Fibroblast of skin of right quadriceps (primary cell): ENCODE measurements at places on chromosomes 7 and 10.

GRCh38 chr7:148325208-148325607 lies 265.4 kb upstream of the C7orf33 start:
- DNase-seq, result peak; percentile 6

GRCh38 chr7:27113991-27114769 lies 11.7 kb upstream of the HOXA2 start:
- DNase-seq, result no peak

DNA sequence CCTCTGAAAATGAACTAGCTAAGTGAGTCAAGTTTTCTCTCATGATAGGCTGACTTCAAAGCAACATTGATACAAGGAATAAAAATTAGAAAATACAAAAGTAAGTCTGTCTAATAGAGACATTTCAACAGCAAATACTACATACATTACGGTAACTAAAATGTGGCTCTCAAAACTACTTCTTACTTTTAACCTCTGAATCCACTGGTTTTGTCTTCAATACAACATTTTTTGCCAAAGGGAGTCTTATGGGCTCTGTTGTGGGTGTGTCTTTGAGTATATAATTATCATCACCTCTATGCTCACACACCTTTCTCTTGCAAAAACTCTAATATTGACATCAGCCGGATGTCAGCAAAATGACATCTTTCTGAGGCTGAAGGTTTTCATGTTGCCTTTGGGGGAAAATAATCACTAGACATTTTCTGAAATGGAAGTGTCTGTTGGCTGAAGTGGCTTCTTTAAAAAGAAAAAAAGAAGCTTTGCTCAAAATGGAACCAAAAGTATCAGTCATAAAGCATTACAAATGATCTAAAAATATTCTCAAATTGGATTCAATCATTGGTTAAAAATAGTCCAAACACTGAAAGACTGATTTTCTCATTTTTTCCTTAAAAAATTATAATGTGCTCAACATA lies 41.8 kb upstream of the FAM133B start:
- no peak for DNase-seq

DNA sequence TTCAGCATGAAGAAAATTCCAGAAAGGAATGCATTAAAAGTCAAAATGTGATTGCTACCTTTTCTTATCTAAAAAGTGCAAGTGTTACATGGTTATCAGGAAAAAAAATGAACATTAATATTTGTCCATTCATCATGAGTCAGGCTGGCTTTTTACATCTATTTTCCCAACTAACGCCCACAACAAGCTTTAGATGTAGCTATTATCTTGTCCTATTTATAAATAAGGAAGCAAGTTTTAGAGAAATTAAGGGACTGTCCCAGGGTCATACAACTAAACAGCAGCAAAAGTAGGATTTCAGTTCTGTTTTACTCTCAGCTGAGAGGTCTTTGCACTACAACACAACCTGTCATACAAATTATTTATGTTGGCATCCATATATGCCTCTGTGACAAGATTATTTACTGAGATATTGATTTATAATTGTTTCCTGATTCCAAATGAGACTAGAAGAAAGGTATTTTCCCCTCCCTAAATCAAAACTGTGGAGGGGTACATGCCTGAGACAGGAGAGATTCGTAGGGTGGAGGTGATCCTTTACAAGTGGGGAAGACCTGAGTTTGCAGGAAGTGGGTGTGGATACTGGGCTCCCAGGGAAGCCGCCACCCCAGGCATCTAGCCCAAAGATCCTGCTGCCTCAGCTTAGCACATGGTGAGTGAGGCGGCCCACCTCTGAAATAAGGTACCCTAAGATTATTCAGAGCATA lies 57.2 kb upstream of the ARID5B start:
- no peak for DNase-seq

DNA sequence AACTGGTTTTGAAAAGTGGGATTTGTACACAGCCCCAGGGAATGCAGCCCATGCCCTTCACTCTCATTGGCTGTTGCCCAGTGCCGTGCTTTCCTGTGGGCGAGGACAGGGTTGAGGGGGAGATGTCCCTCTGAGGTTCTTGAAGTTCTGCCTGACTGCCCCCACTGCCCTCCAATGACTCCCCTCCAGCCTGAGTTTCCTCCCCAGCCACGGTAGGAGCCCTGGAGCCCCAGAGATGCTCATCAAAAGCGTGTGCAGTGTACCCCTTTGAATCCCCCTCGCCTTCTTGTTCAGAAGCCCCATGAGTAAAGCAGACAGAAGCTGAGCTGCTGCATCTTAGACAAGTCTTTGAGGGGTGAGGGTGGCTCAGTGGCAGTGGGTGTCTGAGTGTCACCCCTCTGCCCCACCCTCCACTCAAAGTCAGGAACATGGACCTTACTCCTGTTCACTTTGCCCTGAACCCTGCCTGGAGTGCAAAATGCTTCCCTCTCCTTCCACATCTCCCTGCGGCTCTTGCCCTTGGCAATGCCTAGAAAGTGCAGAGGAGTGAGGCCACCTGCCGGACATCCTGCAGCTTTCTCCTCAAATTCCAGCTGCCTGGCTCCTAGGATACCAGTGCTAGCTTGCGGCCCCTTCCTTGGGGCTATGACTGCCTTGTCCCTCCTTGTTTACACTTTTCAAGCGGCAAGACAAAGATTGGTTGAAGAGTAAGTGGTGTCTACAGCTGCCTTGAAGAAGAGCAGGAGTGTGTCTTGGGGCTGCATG lies 19.9 kb downstream of the FAM241B start:
- no peak for DNase-seq

DNA sequence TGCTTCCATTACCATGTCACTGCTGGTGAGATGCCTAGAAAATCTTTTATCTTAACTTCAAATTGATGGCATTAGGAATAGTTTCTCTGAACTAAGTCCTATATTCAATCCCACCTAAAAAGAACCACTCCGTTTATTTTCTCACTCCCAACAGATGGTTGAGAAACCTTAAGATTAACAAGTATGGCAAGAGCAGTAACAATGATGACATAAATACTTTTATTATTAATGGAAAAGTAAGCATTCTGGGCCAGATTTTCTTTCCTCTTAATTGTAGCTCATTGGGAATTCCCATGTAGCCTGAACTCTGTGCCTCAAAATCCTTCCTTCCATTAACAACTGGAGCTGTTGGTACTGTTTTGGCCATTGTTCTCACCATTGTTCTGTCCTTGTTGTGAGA lies 21.1 kb upstream of the FAM13C start:
- no peak for DNase-seq

DNA sequence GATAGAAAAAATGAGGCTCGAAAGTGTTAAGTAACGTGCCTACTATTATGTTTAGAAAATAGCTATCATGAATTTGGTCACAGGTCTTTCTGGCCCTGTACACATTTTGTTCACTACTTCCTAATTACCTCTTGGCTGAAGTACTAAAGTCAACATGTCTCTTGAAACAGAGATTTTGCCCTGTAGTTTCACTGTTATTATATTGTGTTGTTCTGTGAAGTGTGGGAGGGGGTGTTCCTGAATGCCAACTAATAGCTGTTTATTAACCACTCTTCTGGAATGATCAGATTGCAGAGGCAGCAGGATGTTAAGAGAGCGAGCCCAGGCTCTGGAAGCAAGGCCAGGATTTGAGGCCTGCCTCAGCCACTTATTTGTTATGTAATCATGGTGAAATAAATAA lies 72.1 kb downstream of the RNF133 start:
- no peak for DNase-seq

GRCh38 chr10:123577921-123578461 lies 88.2 kb upstream of the GPR26 start:
- DNase-seq, result no peak

- DNase-seq, result no peak
Measured at GRCh38 chr7:99126921-99127553, 16.9 kb downstream of the SMURF1 start.

- DNase-seq, result peak; percentile 44
Measured at GRCh38 chr7:80440883-80441282, 71.0 kb downstream of the GNAT3 start.

- DNase-seq, result no peak
Measured at GRCh38 chr10:99526861-99527504, 5.8 kb upstream of the NKX2-3 start.

DNA sequence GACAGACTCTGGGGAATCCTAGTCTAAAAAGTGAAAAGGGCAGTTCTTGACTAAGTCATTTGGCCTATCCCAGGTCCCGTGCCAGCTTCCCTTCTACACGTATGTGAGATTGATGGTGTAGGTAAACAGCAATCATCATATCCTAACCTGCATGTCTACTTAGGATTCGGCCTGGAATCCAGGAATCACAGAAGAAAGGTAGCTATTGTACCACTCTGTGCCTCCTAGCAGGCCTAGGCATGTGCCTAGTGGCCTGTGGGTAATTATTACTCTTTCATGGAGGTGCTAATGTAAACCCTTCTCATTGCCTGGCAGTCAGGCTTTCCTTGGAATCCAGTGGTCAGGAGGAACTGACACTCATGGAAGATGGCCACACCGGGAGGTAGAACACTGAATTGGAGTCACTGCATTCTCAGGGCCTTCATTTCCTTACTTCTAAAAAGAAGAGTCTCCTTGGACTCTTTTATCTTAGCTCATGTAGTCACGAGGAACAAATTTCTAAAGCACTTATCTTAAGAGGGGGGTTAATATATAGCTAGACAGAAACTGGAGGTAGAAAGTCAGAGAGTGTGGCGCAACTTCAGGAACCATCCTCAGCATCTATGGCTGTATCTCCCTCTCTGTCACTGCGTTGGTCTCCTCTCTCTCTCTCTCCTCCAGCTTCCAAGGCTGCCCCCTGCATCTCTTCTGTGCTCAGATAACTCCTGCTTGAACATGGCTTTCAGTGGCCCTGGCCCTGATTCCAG lies 122.5 kb downstream of the C1GALT1 start:
- no peak for DNase-seq

DNA sequence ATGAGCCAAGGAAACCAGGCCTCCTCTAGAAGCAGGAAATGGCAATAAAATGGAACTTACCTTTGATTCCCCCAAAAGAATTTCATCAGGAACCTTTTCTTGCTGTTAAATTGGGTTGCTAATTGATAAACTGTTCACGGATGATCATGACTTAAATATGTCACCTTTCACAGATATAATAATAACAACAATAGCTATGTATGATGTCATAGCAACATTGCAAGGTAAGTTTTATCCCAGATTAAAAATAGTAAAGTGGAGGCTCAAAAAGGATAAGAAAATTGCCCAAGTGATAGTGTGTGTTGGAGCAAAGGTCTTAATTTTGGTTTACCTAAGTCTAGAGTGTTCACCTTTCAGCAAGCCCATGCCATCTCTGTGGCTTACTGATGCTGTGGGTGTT lies 357.6 kb upstream of the CELF2 start:
- DNase-seq, result no peak

GRCh38 chr7:131104596-131105293 lies 222.9 kb upstream of the MKLN1 start:
- DNase-seq, result peak; percentile 22

- DNase-seq, result no peak
Measured at GRCh38 chr10:94077042-94077441, 83.3 kb downstream of the PLCE1 start.

DNA sequence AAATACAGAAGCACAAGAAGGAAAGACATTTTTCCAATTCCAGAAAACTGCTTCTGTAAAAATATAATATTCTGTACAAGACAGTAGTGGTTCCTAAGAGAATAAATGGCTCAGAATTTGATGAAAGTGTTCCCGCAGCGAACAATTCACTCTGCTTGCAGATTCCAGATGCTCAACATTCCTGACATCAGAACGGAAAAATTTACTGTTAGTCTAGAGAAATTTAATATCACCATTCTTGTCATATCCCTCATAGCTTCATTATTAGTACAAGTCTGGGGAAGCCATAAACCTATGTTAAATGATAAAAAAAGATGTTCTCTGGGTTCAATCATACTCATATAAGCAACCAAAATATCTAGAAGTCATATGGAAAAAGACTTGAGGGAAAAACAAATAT lies 83.6 kb downstream of the MPP7 start:
- peak; percentile 84 for DNase-seq

- no peak for DNase-seq
Measured at GRCh38 chr7:88089561-88089960, 130.3 kb downstream of the SRI start.

- no peak for DNase-seq
Measured at GRCh38 chr7:112571852-112572607, 91.2 kb downstream of the LSMEM1 start.

GRCh38 chr7:69761290-69761922 lies 163.1 kb downstream of the AUTS2 start:
- peak; percentile 39 for DNase-seq

DNA sequence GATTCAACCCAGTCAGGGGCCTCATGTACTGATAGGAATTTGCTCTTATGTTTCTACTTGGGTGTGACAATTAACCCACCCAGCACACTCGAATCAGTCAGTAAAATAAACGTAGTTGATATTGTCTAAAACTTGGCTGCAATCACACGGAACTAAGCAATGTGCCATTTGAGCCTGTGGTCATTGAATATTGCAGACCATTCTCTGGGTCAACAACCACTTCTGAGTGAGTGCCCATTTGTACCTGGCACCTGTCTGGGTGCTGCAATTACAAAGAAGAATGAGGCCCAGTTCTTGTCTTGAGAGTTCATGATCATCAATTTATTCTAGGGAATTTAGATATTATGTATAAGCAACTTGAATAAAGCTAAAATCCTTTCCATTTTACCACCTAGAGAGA lies 29.8 kb downstream of the NPY start:
- DNase-seq, result no peak

DNA sequence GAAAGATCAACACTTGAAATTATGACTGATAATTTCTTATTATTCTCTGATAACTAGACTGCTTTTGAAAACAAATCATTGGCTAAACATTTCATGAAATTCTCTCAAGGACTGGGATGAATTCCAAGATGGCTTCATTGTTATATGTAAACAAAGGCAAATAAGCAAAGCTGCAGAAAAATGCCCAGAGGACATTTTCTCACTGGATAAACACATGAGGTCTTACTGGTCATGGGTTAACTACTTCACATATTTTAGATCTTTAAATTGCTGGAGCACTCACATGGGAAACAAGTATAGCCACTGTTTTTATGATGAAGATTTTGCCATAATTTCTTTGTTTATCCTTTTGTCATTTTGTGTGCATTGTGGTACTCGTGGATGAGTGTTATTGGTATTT lies 239.1 kb downstream of the PHF14 start:
- peak; percentile 12 for DNase-seq

- no peak for DNase-seq
Measured at GRCh38 chr7:44631458-44632115, 25.2 kb downstream of the OGDH start.

DNA sequence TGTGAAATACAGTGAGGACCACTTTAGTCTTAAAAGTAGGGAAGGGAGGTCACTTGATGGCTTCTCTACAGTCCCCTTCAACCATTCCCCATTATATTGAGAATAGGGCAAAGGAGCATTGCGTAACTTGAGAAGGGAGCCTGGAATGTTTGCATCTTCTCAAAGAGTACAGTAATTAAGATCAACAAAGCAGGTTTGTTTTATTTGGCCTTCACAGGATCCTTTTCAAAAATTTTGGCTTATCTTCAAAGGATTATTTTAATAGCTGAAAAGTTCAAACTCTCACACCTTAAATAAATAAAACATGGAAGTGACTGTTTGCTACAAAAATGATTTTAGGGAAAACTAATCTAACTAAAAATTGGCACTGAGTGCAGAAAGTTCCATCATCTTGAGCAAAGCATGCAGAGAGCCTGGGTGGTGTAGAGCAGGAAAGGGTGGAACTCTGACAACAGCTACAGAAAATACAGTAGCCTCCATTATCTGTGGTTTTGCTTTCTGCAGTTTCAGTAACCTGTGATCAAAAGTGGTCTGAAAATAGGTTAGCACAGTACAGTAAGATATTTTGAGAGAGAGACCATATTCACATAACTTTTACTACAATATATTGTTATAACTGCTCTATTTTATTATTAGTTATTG lies 214.0 kb downstream of the MDFIC start:
- no peak for DNase-seq
